ENCODE measurements at places on chromosomes 11 and 22.
A peak's percentile ranks its signal among the peaks of the same experiment; 100 is the strongest.

DNA sequence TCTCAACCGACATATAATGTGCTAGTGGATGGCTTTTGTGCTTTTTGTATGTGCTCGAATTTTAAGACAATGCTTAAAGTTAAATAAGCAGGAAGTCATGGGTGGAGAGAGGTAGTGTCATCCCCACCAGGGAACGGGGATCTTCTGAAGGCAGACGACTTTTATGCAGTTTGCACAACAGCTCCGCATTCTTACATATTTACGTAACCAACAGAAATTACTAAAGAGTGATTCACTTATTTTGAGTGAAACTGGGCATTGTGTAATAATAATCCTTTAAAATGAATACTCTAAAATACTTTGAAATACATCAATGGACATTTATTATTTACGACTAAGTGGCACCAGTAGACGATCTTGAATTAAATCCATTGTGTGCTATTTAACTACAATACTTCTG is 305.1 kb downstream of the CNTN5 start:
- no peak for DNase-seq

DNA sequence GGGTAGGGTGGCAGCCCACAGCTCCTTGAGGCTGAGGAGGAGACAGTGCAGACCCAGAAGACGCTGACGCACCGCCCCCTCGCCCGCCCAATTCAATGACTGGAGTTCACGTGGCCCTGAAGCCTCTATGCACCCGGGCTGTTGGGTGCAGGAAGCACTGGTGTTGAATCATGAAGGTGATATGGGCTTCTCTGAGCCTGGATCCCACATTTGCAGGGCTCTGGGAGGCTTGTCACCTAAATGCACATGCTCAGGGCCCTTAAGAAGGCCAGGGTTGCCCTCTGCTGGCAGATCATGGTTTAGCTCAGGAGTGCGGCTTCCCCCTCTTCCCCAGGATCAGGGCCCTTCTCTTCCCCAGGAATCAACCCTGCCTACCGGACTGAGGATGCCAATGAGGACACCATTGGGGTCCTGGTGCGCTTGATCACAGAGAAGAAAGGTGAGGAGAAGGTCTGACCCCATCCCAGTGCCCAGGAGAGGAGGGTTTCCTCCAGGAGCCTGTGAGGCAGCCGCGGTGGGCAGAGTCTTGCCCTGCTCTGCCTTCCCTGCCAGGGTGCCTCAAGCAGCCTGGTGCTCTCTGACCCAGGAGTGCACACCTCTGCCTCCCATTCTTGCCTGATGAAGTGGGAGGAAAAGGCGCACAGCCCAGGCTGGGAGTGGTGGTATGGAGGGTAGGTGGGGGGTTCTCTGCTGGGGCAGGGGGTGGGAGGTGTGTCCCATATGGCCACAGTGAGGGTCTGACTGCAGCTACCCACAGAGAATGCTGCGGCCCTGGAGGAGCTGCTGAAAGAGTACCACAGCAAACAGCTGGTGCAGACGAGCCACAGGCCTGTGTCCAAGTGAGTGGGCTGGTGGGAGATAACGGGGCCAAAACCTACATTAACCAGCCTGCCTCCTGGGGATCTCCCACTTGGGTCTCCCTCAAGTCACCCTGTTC is 17.5 kb downstream of the RELT start:
- DNase-seq, result peak; percentile 58

GRCh38 chr11:27627979-27628378 is 72.3 kb downstream of the BDNF start:
- DNase-seq, result no peak

GRCh38 chr11:36122671-36123070 is 166.6 kb downstream of the COMMD9 start:
- DNase-seq, result no peak

DNA sequence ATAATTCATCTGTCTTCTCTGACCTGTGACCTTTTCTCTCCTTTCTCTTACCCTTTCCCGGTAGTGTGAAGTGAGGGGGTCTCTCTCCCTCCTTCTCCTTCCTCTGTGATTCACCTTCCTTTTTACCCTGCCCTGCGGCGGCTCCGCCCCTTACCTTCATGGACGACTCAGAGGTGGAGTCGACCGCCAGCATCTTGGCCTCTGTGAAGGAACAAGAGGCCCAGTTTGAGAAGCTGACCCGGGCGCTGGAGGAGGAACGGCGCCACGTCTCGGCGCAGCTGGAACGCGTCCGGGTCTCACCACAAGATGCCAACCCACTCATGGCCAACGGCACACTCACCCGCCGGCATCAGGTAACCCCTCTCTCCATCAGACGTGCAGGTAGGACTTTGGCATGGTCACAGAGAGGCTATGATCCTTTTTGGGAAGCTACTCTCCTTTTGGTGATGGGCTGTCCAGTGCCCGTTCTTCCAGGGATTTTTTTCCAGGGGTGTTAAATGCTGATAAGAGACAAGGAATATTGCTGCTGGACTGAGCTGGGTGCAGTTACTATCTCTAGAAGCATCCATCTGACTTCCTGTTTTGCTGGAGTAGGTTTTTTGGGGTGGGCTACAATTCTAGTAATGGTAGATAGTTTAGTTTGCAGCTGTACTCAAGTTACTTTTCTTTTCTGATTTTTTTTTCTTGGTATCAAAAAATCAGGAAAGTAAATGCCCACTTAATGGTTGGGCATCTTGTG is 29.9 kb downstream of the CTNND1 start:
- DNase-seq, result no peak

- peak; percentile 26 for DNase-seq
Observed at GRCh38 chr22:49838771-49839717, 11.4 kb upstream of the BRD1 start.

DNA sequence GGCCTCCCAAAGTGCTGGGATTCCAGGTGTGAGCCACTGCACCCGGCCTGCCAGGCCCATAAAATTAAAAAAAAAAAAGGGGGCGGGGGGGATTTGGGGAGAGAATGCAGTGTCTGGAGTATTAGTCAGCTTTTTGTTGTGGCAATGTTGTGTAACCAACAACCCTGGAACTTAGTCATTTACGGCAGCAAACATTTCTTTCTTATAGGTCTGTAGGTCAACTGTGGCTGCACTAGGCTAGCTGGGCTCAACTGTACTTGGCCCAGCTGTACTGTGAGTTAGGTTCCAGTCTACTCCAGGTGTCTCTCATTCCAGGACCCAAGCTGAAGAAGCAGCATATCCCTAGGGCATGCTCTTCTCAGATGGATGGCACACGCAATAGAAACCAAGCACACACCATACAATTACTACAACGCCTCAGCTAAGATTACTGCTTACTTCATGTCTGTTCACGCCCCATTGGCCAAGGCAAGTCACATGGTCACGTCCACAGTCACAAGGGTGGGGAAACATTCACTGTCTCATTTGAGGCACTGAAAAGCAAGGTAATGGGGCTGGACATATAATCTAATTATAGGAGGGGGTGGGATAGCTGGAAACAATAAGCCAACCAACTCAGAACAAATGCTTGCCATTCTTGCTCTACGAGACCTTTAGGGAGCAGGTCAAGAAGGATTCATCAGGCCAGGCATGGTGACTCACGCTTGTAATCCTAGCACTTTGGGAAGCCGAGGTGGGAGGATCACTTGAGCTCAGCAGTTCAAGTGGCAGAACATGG is 10.4 kb upstream of the SPINDOC start:
- no peak for DNase-seq

DNA sequence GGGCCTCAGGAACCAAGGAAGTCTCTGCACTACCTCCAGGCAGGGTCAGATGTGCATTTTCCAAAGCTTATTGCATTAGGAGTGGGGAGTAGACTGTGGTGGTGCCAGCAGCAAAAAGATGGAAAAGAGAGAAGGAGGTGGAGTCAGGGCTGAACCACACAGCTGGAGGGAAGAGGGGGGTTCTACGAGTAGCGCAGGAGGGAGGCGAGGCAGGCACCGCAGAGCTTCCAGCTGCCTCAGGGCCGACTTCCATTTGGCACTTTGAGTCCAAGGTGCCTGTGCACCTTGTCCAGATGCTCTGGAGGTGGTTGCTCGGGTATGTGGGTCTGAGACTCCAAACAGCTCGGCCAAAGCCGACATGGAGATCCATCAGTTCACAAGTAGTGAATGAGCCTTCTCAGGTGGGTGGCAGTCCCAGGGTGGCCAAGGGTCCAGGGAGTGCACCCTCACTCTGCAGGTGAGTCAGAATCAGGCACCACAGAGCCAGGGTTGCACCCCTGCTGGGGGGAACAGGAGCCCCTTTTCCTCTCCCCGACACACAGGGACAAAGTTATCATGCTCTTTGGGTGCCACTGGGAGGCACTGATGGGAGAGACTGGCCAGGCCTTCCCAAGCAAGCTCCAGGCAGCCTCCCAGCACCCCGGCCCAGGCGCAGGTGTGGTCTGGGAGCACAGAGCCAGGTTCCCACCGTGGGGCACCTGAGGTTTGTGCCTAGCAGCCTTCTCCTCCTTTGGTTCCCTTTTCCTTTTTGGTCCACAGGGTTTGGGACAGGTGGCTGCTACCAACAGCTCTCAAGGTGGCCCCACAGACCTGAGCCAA is 30.2 kb downstream of the GGT5 start:
- no peak for DNase-seq
